ENCODE measurements at places on chromosomes 3 and 15.

GRCh38 chr15:68057758-68058157 lies 3.6 kb downstream of the PIAS1 start:
- no peak for DNase-seq

GRCh38 chr3:34131091-34131490 lies 332.7 kb downstream of the PDCD6IP start:
- DNase-seq, result no peak

DNA sequence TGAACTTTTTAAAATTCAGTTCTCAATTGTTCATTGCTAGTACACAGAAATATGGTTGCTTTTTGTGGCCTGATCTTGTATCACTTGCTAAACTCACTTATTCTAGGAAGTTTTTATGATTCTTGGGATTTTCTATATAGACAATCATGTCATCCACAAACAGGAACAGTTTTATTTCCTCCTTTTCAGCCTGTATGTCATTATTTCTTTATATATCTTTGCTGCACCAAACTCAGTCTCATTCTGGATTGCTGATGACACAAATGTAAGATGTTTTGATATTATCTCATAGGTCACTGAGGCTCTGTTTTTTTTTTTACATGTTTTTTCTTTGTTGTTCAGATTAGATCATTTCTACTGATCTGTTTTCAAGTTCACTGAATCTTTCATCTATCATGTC lies 71.7 kb downstream of the TTBK2 start:
- no peak for DNase-seq

DNA sequence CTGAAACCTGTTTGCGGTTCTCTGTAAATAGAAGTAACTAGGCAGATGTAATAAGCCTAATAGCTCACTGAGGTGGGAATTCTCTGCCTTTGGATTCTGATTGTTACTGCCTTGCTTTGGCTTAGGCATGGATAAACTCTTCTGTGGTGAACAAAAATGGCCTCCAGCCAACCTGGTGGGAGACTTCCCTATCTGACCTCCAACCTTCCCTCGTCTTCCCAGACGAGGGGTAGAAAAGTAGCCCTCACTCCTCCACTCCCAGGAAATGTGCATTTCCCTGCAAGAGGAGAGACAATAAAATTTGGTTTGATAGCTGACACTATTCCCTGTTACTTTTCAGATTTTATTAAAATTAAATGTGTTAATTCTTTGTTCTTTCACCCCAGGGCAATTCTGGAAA lies 606 bp upstream of the CD96 start:
- no peak for DNase-seq

GRCh38 chr3:113985541-113985940 lies 37.7 kb downstream of the ZDHHC23 start:
- no peak for DNase-seq

- DNase-seq, result no peak
Measured at GRCh38 chr3:110267304-110267845, 804.2 kb upstream of the NECTIN3 start.

DNA sequence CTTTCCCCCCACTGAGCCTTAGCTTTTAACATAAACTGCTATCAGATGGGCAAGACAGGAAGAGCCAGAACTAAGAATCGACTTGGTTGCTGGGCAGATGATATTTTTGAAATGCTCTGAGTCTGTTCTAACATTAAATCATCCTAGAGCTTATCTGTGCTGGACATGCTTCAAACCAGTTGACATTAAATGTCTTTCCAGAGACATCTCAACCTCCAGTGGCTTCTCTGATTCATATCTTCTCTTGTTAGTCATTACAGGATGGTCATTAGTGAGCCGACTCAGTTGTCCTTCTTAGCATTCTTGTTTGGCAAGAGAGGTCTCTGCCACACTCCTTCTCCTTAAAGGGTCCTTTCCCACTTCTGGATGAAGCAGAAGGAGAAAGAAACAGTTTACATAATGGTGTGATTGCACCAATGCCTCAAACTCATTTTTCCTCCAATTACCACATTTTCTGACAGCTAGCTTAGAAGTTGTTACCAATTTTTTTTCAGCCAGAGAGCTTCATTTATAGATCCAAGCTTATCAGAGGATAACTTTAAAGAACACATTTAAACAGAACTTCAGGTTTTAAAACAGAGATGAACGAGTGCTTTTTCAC lies 21.7 kb upstream of the SYN2 start:
- no peak for DNase-seq

- no peak for DNase-seq
Measured at GRCh38 chr3:41485484-41485883, 286.2 kb downstream of the CTNNB1 start.

DNA sequence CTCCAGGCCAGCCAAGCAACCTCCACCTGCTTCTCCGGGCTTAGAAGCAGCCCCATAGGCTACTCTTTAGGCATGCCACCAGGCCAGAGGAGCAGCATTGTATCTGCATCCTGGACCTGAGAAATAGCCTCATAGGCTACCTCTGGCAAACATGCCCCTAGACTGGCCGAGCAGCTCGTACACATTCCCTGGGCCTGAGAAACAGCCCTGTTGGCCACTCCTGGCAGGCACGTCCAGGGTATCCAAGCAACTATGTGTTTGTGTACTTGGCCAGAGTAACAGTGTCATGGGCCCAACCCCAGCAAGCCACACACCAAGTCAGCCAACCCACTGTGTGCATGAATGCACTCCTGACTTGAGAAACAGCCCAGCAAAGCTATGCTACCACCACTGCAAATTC lies 498.7 kb upstream of the CDIN1 start:
- DNase-seq, result no peak

DNA sequence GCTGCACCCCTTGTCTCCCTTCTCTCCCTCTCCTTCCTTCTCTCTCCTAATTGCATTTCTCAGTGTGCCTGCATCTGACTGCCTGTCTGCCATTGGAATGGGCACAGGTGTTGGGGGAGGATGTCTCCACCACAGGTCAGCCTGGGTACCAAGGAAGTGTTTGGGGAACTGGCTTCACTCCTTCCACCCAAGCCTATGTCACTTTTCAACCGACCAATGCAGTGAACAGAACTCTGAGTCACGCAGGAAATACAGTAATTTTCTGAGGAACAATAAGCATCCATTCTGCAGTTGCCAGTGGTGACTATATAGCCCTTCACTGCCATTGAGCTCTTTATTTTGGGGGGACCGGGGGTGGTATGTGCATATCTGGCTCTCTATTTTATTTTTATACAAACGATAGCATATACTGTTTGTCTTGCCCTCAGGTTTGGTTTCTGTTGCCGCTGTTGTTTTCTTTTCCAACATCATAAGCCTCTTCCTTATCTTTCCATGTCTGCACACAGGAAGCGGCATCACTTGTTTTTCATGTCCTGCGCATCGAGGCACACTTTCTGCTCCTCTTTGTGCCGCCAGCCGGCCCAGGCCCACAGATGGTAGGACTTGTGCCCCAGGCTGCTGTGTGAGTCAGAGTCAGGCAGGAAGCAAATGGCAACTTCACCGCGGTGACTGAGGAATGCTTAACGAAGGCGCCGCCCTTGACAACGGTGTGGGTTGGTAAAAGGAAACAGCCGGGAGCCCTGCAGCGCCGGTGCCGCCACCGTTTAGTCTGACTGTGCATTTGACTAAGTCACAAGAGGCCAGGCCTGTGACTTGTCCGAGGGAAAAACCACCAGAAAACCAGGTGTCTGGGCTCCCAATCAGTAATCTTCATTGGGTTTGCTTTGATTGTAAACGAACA lies 21.1 kb upstream of the CDCP1 start:
- peak; percentile 75 for DNase-seq

GRCh38 chr3:26522919-26523318 lies 99.7 kb upstream of the LRRC3B start:
- DNase-seq, result no peak

DNA sequence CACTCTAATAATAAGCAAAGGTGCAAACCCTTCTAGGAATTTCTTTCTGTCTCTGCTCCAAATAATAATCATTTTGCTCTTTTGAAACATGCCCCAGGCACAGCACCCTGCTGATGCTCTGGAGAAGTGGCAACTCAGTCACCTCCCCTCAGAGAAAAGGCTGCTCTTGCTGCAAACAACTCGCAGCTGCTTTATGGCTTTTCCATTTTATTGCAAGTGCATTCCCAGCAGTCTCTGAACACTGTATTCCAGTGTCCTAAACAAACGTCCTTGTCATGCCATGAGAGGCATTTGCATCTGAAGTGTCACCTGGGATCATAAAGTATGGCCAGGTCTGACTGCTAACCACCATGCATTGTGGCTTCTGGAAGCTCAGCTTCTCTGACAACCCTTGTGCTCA lies 358.1 kb upstream of the TRIM42 start:
- no peak for DNase-seq

DNA sequence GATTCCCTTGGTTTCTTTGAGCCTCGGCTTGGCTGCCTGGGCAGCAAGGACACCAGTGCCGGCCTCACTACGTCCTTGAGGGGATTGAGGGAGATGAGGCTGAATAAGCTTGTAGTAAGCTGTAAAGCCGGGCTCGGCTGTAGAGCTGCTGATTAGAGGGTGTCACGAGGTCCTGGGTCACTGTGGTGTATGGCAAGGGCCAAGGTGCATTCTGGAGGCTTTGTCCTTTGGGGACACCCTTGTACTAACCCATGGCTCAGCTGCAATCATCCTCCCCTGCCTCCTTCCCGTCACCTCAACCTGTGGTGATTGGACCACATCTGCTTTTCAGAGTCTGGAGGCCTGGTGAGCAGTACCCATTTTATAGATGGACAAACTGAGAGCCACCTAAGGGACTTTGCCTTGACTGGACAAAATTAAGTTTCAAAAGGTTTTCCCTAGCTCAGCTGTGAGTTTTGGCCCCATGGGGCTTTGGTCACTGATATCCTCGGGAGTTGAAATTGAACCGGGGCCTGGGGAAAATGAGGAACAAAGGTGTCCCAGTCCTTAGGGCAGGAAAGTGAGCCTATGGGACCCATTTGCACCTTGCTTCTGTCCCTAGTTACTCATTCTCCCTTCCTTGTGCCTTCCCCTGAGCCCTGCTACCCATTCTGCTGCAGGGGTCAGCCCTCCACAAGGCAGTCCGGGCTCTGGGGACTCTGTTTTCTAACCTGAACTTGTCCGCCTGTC lies 2.4 kb downstream of the SLC6A6 start:
- DNase-seq, result no peak

GRCh38 chr3:36635731-36636130 lies 128.6 kb downstream of the DCLK3 start:
- no peak for DNase-seq

- DNase-seq, result no peak
Measured at GRCh38 chr3:159941038-159942000, 47.3 kb upstream of the IL12A start.

DNA sequence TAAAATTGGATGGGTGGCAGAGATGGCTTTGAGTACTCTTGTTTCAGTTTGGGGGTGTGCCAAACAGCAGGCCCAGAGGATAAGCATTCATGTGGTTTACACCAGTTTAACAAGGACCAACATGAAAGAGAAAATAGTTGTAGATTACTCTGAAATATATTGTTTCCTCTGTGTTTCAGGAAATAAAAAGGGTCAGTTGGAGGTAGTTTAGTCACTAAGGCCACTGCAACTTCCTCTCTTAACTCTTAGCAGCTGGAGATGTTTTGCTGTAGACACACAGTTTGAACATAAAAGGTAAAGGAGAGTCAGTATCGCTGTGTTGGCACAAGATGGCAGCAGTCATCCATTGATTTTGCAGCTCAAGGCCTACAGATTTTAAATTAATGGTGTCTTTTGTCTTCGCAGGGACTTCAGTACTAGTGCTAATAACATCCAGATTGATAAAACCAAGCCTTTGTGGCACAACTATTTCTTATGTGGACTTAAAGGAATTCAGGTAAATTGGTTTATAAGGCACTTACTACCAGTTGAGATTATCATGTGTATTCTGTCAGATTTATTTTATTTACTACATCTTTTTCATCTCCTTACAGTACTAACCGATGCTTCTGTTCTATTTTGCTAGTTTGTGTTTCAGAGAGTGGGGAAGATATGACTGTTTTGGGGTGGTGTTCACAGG lies 65.5 kb downstream of the GALK2 start:
- no peak for DNase-seq

GRCh38 chr3:17894434-17895060 lies 152.1 kb upstream of the TBC1D5 start:
- peak; percentile 19 for DNase-seq

GRCh38 chr3:132538072-132538471 lies 59.0 kb upstream of the ACKR4 start:
- no peak for DNase-seq

DNA sequence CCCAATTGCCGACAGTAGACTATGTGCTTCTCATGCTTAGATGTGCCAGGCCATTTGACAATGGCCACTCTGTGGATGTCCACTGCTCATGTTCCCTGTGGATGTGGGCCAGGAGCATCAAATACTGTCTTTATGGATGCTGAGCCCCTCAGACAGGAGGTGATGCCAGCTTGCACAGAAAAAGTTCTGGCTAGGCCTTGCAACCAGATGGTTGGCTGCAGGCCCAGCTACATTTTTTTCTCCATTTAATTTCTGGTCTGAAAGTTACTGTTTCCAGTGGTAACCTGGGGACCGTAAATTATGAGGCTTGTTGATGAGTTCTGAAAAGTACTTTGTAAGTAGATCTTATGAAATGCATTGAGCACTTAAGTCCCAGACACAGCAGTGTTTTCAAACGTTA lies 228.5 kb downstream of the CHL1 start:
- no peak for DNase-seq

GRCh38 chr3:36906504-36907149 lies 38.2 kb downstream of the TRANK1 start:
- no peak for DNase-seq

- DNase-seq, result no peak
Measured at GRCh38 chr3:72969766-72970165, 26.8 kb upstream of the PPP4R2 start.

DNA sequence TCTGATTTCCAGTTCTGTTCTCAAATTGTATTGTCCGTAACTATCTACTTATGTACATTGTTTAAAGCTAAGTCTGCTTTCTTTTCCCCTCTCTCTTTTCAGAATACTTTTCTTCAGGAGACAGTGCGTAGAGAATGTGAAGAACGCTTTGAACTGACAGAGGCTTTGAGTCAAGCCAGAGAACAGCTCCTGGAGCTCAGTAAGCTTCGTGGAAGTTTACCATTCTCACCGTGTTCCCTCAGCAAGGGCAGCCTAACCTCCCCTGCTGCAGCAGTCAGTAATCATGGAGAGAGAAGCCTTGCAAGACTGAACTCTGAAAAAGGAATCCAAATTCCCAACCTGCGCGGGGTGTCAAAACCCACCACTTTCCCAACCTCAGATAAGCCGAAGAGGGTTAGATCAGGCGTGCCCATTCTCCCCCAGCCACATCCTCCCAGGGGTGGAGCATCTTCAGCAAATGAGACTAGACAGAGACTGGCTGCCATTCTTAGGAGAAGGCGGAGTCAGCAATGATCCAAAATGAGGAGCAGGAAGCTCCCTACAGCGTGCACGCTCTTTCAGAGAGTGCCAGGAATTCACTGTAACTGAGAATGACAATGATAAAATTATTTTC lies 114.6 kb downstream of the CCNL1 start:
- DNase-seq, result no peak

- no peak for DNase-seq
Measured at GRCh38 chr3:113834983-113835382, 3.6 kb upstream of the GRAMD1C start.

DNA sequence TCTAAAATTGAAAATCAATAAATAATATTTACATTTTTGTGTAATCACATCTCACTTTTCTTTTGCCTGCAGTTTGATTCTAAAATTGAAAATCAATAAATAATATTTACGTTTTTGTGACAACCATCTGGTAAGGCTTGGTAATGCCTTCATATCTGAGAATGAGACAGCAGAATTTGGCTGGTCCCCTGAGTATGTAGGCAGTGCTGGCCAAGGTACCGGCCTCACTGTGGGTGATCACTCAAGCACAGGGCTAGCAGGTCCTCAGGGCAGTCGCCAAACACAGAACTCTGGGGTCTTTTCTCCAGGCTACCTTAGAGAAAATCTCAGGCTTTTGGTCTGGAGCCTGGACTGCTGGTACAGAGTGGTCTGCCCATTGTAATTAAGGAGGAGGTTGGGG lies 26.2 kb downstream of the RTP3 start:
- DNase-seq, result no peak

GRCh38 chr3:160343132-160343531 lies 55.9 kb downstream of the IFT80 start:
- DNase-seq, result no peak

Measured in stimulated activated CD8-positive, alpha-beta memory T cell treated with anti-CD3 and anti-CD28 coated beads, Interleukin-4, amount 100 ng/mL, for 24 hours (primary cell).